ENCODE measurements at places on chromosomes 3 and 15.

GRCh38 chr3:127796831-127797150, 25.5 kb downstream of the MGLL start:
- DNase-seq = no peak

DNA sequence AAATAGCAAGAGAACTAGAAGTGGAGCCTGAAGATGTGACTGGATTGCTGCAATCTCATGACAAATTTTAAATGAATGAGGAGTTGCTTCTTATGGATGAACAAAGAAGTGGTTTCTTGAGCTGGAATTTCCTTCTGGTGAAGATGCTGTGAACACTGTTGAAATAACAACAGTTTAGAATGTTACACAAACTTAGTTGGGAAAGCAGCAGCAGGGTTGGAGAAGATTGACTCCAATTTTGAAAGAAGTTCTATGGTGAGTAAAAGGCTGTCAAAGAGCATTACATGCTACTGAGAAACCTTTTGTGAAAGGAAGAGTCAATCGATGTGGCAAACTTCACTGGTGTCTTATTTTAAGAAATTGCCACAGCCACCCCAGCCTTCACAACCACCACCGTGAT, 220.9 kb upstream of the LRRFIP2 start:
- no peak for DNase-seq

- no peak for DNase-seq
These were observed 11.2 kb upstream of the LEO1 start for GRCh38 chr15:51982770-51983103.

DNA sequence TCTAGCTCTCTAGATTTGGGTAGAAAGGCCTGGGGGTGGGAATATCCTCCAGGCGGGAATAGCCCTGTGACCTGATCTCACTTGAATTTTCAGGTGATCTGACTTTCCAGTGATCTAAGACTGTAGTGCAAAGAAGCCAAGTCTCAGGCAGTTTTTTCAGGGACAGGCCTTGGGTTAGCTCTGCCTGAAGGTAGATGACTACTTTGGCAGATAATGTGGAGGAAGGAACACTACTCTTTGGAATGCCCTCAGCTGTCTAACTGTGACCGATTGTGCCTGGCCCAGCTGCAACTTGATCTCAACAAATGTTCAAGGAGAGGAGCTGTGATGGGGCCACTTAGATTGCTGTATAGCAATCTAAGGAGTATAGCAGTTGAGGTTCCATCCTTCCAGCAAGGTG, 193.7 kb downstream of the TCF12 start:
- no peak for DNase-seq

DNA sequence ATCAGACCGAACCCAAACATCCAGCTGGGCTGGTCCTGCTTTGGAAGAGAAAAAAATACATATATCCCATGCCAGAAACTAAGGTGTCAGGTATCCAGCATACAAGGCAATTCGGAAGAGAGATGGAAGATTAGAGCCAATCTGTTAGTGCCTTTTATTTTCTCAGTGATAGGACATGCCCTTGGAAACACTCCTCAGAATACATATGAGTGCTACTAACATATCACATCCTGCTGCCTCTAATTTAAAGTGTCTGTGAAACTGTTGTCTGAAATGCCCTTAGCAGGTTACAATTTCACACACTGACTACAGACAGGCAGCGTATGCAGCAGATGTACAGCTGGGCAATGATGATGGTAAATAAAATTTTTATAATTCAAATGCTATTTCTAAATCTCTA, 78.9 kb downstream of the RBPMS2 start:
- DNase-seq = no peak

- DNase-seq = no peak
These were observed 29.7 kb upstream of the HHATL start for GRCh38 chr3:42732196-42732828.

- DNase-seq = no peak
These were observed 160.0 kb upstream of the CGNL1 start for GRCh38 chr15:57216288-57216687.

- no peak for DNase-seq
These were observed 31.1 kb downstream of the LSM3 start for GRCh38 chr3:14209581-14210289.

GRCh38 chr3:131714585-131715220, 211.9 kb upstream of the MRPL3 start:
- DNase-seq = no peak

All from stimulated activated CD8-positive, alpha-beta memory T cell treated with anti-CD3 and anti-CD28 coated beads, Interleukin-7, amount 100 ng/mL, for 48 hours (primary cell).